Right lobe of liver (tissue), 6 donors: ENCODE measurements at places on chromosomes 1 and 21.
A peak's percentile ranks its signal among the peaks of the same experiment; 100 is the strongest.

DNA sequence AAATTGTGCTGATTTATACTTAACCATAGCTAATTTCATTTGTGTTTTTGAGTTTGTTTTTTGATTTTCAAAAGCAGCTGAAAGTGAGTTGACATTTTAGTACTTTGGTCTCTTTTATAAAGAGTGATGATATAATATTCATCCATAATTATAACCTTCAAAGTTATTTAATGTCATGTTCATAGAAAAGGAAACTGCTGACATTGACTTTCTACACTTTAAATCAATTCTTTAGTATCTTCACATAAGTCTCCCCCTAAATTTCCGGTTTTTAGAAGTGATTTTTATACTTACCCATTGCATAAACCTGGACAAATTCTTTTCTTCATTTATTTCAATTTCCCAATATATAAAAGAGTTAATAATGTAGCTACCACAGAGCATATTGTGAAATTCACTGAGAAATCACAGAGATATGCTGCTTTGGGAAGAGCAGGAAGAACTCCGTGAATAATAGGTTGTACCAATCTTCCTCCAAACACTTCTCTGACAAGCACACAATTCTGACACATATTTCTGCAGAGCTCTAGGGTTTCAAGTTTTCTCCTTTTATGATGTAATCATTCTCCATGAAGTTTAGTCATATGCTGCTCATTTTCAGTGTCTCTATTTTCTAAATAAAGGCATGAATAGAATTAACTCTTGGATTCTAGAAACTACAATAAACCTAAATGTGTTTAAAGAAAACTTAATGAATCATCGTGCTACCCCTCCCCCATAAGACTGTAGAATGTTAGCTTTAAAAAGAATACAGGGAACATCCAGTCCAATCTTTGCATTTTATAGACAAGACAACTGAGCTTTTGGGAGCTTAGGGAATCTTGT is 25.6 kb upstream of the CDC42BPA start:
- DNase-seq: no peak

GRCh38 chr1:100700586-100700985 is 19.0 kb upstream of the VCAM1 start:
- no peak for DNase-seq

DNA sequence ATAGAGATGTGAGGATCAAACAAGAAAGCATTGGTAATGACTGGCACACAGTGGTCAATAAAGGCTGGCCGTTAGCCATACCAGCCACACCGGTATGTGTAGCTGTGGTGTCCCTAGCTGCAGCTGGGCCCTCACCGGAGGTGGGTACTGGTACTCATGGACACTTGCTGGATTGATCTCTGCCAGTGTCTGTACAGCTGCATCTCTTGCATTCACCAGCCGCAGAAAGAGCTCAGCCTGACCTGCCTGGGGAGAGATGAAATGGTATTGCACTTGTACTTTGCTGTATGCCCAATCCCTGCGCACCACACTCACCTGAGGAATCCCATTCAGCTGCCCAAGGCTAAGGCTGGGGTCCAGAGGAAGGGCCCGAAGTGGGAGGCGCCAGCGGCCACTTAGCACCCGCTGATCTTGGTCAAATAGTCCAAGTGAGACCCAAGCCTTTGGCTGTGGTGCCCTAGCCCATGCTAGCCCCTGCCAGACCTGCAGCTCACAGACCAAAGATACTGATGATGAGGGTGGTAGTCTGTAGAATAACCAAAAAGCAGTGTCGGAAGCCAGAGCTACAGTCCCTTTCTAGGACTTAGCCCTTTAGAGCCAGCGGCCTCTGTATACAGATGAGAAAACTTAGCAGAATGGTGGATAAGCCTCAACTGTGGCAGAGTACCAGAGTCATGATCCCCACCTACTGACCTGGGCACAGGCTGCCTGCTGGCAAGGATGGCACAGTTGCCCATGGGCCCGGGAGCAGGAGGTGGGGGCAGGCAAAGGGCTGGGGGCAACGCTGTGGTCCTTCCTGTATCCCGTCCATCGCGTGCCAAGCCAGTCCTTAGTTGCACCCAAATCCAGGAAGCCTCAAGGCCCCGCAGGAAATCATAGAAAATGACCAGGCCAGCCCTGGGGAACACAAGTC is 3.0 kb downstream of the CCDC17 start:
- no peak for DNase-seq

- no peak for DNase-seq
These were observed 11.1 kb downstream of the PTPRC start for GRCh38 chr1:198649968-198650338.

- DNase-seq: peak; percentile 88
These were observed 6.4 kb upstream of the C1orf159 start for GRCh38 chr1:1122078-1122811.

- DNase-seq: peak; percentile 86
These were observed 3.1 kb upstream of the SELENON start for GRCh38 chr1:25796811-25797458.

- DNase-seq: no peak
These were observed 217.8 kb upstream of the ZRANB2 start for GRCh38 chr1:71298633-71299032.

GRCh38 chr1:100076319-100076718 is 56.4 kb downstream of the SASS6 start:
- no peak for DNase-seq

DNA sequence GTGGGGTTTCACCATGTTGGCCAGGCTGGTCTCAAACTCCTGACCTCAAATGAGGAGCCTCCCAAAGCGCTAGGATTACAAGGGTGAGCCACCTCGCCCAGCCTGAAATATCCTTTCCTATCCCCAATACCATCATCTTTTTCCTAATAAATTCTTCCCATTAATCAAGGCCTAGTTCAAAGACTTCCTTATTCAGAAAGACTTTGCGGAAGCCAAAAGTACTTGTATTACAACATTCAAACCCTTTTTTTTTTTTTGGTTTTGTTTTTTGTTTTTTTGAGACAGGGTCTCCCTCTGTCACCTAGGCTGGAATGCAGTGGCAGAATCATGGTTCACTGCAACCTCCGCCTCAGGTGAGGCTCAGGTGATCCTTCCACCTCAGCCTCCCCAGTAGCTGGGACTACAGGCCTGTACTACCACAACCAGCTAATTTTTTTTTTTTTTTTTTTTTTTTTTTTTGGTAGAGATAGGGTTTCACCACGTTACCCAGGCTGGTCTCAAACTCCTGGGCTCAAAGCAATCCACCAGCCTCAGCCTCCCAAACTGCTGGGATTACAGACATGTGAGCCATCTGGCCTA is 7.6 kb downstream of the SLC19A2 start:
- DNase-seq: no peak

DNA sequence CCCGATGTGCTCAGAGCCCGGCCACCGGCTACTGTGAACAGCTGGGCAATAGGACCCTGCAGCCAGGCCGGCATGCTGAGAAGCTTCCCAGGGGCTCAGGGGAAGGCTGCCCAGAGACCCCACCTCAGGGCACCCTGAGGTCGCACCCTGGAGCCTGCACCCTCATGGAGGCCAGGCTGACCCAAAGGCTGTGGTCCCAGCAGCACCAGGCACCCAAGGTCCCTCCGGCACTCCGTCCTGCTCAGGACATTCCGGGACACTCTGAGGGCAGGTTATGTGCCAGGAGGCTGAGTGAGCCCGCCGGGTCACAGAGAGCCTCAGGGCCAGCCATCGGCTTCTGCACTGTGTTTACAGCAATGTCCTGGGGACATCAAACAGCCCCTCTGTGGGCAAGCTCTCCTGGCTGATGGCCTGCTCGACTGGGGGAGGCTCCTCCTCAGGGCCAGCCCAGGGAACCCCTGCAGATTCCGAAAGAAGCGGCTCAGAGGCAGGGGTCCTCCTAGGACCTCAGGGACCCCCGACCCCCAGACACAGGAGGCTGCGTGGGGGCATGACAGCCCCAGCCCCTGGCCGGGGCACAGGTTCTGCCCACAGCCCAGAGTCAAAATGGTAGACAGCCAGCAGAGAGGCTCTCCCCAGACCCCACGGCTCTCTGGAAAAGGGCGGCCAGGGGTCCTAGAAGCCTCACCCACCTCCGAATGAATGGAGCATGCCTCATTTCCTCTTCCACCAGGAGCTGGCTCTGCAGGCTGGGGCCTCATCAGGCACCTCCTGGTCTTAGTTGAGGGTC is 8.2 kb downstream of the SLC19A1 start:
- peak; percentile 76 for DNase-seq

DNA sequence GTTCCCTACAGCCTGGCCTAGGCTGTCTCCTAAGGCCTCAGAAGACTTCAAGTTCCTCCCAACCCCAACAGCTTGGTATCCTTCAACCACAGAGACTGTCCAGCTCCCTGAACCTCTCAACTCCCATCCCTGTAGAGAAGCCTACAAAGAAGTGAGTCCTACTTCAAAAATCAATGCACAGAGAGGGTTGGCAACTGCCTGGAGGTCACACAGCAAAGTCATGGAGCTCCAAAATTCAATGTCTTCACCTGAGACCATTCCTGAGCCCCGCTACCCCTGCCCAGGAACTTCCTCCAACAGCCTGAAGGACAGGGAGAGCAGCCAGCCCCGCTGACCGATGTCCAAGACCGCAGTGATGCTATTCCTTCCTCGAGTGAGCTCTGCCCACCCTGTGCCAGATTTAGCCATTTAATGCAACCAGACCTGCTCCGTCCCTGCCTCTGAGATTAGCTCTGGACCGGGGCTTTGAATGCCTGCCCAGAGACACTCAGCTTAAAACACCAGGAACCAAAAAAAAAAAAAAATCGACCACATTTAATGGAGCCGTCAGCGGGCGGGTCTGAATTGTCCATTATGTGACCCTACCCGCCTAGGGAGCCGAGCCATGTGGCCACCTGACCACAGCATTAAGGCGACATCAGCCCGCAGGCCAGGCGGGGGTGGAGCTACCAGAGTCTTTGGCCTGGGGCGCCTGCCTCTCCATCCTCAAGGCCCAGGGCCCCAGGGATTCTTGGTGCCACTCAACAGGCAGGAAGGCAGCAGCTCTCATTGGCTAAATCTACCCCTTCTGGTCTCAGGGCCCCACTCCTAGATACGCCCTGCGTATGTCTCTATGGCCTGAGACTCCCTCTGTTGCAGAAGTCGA is 148.6 kb downstream of the SYF2 start:
- no peak for DNase-seq

- no peak for DNase-seq
These were observed 24.2 kb upstream of the RPL11 start for GRCh38 chr1:23667411-23667810.

- no peak for DNase-seq
These were observed 25.3 kb downstream of the NGF start for GRCh38 chr1:115312742-115313141.

GRCh38 chr1:33955096-33955495 is 91.2 kb downstream of the HMGB4 start:
- no peak for DNase-seq

DNA sequence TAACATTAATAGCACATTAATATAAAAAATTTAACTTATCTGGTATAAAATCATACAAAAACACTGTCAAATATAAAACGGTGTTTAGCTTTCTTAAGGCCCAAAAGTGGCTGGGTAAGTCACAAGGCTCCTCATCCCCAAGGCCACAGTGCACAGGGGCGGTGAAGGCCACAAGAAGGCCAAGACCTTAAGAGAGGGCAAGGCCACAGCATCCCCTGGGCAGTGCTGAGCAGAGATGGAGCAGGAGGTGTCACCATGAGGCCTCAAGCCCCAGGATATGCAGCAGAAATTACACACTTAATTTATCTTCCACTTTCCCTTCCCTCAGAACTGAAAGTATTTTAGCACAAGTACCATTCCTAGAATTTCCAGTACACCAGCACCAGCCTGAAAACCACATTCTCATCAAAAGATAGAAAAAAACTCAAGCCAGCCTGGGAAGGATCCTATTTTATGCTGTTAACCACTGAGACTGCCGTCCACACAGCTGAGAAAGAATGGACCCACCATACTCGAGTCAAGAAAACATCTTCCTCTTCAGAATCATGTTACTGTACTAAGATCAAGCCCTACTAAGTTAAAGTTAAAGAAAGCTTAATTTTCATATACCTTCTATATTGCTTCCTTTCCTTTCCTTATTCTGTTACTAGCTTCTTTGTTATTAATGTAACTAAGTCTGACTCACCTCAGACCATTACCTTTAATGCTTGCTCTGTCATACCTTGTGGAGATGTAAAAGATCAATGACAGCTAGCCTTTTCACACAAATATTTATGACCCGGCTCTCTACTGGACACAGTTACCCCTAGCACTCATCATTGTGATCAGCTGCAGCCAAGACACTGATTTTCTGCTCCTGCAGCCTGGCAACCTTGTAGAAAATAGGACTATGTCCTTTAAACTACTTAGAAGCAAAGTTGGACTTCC is 26.4 kb upstream of the FMO1 start:
- DNase-seq: no peak

DNA sequence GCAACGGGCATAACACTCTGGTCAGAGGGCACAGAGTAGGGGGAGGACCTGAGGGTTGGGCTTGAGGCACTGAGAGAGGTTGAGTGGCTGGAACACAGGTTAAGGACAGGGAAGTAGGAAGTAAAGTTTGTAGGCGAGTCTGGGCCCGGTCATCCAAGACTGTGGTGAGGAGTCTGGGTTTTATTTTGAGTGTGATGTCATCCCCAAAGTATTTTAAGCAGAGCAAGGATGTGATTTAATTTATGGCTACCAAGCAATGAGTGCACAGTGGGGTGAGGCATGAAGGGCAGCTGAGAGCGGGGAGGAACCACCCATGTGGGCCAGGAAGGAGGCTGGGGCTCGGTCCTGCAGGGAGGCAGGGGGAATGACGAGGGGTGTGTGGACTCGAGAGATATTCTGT is 11.2 kb upstream of the VWA5B1 start:
- DNase-seq: no peak

GRCh38 chr1:202578001-202578504 is 132.2 kb downstream of the SYT2 start:
- DNase-seq: no peak

- no peak for DNase-seq
These were observed 98.8 kb downstream of the NOS1AP start for GRCh38 chr1:162168261-162168660.

- no peak for DNase-seq
These were observed 38.5 kb upstream of the LAX1 start for GRCh38 chr1:203726417-203726867.

- DNase-seq: no peak
These were observed 34.6 kb upstream of the DIP2A start for GRCh38 chr21:46424039-46424591.

DNA sequence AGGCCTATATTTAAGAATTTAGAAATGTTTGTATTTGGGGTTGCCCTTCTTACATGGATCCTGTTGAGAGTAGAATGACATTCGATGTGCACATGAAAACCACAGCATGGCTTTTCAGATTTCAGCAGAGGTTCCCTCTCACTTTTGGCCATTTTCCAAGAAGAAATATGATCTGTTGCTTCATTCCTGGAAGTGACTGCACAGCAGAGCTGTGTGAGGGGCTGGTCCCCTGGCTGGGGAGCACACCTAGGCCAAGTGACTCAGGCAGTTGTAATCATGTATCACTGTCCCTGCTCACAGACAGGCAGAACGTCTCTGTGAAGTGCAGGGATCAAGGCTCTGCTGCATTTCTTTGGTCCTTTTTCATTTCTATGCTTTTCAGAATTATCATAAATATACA is 32.3 kb downstream of the AGT start:
- no peak for DNase-seq

GRCh38 chr1:198168227-198168626 is 11.4 kb downstream of the NEK7 start:
- no peak for DNase-seq
